ENCODE measurements at places on chromosomes 2 and 18. TPM values are rescaled to one million over a fixed set of nuclear protein-coding genes. Genes with fewer than 3 reads are reported as not detected.

- no peaks in the 10 kb centered on the region for H3K27me3 ChIP-seq
- H3K27ac ChIP-seq = no peak overlapping the region
- no peak overlapping the region for H3K4me3 ChIP-seq
- DNase-seq = no peak
Observed at GRCh38 chr2:107132070-107132469, 246.1 kb upstream of the ST6GAL2 start.

DNA sequence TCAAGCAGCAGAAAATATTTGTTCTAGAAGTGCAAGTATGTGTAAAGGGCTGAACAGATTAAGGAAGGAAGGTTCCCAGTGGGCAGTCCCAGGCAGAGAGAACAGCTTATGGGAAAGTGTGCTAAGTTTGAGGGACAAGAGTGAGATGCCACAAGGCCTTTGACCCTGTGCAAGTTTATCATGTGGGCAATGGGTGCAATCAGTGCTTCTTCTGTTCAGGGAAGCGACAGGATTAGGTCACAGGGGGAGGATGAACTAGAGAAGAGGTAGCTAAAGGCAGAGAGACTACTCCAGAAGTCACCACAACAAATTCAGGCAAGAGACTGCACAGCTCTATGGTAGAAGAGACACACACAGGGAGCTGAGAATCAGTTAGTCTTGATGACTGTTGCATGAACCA lies 44.3 kb downstream of the LPIN2 start:
- no peak overlapping the region for H3K27ac ChIP-seq
- H3K4me1 ChIP-seq = no peaks in the 10 kb centered on the region
- H3K4me3 ChIP-seq = no peak overlapping the region
- H3K27me3 ChIP-seq = no peaks in the 10 kb centered on the region
- DNase-seq = no peak

GRCh38 chr2:201130524-201131186 lies 14.7 kb downstream of the CFLAR start:
- H3K4me1 ChIP-seq = peaks cover 55% of the 10 kb centered on the region
- peak overlapping the region; percentile 78 for H3K27ac ChIP-seq
- peak; percentile 39 for DNase-seq
- H3K27me3 ChIP-seq = no peaks in the 10 kb centered on the region

- no peak for DNase-seq
- H3K27me3 ChIP-seq = no peaks in the 10 kb centered on the region
- no peak overlapping the region for H3K27ac ChIP-seq
- H3K4me1 ChIP-seq = peaks cover 17% of the 10 kb centered on the region
Observed at GRCh38 chr2:96185516-96185915, 23.1 kb downstream of the STARD7 start.

ING5 gene
- total RNA-seq = 27.5 TPM

ZNF396 gene
- total RNA-seq = 2.0 TPM

NFE2L2 gene
- total RNA-seq = 64.8 TPM

SPEG gene
- total RNA-seq = 6.0 TPM

Data from K562 (cell line).